Hepatocyte (in vitro differentiated cells): ENCODE measurements at places on chromosomes 6 and 20. TPM values are rescaled to one million over a fixed set of nuclear protein-coding genes. Genes with fewer than 3 reads are reported as not detected.

DNA sequence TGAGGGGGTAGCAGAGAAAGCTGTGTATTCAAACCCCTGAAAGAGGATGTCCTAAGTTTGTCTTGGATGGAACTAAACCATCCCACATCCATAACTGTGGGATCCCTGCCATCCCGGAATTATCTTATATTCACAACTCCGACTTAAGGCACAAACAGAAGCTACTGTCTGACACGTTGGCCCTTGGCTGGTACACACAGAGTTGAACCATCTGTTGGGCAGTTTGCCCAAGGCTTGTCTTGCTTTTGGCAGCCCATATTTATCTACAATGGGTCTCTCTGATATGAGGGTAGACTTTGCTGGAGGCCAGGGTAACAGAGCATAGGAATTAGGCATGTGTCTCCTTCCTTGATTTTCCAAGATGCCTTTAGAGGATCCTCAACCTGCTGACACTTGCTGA, 116.6 kb upstream of the PROKR2 start:
- DNase-seq: no peak

DAAM2 gene
- 8.3 and 11.7 TPM in 2 replicates for polyA plus RNA-seq

MEP1A gene
- polyA plus RNA-seq: 38.9 and 62.8 TPM in 2 replicates

DNA sequence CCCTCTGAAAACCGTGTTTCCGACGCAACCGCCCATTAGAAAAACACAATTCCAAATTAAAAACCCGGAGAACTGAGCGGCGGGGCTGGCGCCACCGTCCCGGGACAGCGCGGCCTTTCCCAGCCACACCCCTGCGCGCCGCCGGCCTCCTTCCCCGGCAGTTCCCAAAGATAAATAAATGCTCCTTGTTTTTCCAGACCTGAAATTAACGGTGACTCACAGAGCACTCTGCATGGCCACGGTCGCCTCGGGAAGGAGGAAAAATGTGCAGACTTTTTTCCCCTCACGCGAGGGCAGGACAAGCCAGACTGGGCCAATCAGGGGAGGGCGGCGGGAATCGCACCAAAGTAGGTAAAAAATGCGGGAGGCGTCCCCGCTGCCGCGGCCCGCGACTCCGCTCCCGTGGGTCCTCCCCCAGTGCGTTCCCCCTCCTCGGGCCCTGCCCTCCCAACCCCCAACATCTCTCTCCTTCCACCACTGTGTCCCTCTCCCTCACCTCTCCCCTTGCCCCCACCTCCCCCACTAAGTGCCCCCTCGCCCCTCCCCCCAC, 828 bp upstream of the DSTN start:
- DNase-seq: peak; percentile 93

DNA sequence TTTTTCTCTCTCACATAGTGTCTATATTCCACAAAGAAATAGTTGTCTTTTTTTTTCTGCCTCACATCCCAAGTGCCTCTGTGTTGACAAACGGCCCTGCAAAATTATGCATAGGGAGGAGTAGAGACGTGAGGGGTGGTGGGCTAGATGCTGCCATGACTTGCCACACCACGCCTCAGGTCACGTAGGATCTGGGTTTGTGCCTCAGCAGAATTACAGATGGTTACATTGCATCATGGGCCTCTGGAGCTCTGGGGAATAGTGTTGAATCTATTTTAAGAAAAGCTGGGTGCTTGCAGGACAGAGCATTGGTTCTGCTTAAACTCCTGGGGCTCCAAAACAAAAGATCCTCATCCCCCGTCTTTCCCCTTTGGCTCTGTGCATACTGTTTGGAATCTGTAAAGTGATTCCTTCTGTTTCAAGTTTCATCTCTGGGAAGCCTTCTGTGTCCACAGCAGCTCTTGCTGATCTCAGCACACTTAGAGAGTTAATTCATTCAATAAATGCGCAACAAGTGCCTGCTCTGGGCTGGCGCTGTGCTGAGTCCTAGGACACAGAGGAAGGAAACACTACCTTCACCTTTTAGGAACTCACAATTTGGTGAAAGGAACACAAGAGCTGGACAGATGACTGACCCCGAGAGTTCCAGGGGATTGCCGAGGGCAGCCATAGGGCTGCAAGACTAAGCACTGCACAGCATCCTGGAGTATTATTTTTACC, 2.4 kb downstream of the FANCE start:
- no peak for DNase-seq

DNA sequence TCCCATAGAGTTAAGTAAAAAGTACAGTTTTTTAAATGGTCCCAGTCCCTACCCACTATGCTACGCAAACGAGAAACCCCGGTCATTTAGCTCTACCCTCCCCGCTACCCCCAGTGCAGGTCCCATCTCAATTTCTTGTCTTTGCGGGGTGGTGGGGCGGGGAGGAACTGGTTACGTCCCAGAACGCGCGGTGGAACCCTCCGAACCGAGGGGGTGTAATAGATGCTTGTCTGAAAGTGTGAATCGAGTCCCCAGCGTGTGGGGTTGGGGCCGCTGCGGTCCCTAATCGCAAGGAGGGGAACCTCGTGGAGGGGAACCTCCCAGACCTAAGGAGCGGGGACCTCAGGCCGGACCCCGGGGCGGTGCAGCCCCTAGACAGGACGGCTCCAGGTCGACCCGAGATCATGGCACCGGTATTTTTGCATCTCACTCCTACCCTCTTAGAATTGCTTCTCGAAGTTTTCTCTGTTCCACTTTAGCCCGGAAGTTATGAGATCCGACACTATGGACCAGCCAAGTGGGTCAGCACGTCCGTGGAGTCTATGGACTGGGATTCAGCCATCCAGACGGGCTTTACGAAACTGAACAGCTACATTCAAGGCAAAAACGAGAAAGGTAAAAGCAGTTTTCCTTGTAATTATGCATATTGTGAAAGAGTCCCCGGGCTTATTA, 779 bp downstream of the HEBP2 start:
- peak; percentile 39 for DNase-seq

- DNase-seq: no peak
Measured at GRCh38 chr6:42380228-42380979, 71.3 kb downstream of the TRERF1 start.

GRCh38 chr20:37816003-37816402, 86.9 kb upstream of the VSTM2L start:
- no peak for DNase-seq

DNA sequence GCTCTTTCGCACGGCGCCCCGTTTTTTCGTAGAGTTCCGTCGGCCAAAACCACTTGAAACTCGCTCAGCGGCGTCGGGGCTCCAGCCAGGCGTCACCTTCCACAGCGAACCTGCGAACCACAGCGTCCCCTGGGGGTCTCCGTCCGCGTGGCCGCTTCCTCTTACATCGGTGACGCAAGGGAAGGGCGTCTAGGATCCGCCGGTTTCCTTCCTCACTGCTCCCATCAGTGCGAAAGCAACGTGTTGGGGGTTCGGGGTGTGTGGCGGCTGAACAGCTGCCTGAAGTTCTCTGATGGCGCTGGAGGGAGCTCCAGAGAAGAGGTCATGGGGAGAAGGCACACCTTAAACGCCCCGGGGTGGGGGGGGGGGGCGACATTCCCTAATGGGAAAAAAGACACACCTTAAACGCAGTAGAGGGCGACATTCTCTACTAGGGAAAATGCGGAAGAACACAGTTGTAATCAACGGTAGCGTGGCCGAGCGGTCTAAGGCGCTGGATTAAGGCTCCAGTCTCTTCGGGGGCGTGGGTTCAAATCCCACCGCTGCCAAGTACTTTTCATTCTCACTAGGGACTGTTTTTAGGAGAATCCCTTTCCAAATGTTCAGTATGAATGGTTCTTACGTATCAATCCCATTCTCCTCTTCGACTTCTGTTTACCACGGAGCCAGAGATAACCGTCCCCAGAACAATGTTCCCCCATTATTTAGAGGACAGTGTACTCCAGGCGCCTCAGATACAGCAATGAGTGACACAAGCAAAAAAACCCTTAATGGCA, 16.4 kb downstream of the ZNF311 start:
- DNase-seq: peak; percentile 90

GRCh38 chr6:44829836-44830235, 442.3 kb downstream of the CDC5L start:
- no peak for DNase-seq

SLC35D3 gene
- polyA plus RNA-seq: 0.12 TPM in 1 of 2 replicates, not detected in the other

GRCh38 chr6:107867302-107867615, 43.1 kb upstream of the SCML4 start:
- no peak for DNase-seq

EYS gene
- polyA plus RNA-seq: 0.68 and 0.80 TPM in 2 replicates

ASCC3 gene
- polyA plus RNA-seq: 34.0 and 42.3 TPM in 2 replicates

DNA sequence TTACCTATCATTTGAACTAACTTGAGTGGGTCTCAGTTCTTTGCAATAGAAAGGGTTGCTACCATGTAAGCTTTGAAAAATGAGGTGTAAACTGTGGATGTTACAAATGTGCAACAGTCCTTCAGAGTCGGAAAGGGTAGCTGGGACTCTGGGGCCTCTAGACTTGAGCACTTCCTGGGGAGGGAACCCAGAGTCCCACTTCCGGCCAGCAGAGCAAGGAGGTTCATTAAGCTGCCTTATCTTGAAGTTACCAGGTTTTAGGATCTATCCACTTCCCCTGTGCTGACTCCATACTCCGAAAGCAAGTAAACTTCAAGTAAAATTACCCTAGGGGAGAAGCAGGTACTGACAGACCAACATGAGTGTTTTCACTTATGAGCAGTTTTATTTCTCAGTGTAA, 9.4 kb downstream of the TRIM10 start:
- no peak for DNase-seq

DNA sequence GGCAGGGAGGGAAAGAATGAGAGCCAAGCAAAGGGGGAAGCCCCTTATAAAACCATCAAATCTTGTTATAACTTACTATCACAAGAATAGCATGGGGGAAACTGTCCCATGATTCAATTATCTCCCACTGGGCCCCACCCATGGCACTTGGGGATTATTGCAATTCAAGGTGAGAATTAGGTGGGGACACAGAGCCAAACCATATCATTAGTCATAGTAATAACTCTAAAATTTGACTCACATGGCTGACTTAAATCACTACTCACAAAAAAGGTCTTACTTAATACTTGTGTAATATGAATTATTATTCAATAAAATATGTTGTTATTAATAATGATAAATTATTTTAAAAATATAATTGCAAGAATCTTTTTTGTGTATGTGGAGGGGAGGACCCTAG, 178.1 kb upstream of the TCF21 start:
- no peak for DNase-seq

NR2E1 gene
- polyA plus RNA-seq: not detected in 2 replicates

KCNK15 gene
- polyA plus RNA-seq: 3.1 and 4.3 TPM in 2 replicates

RUNX2 gene
- polyA plus RNA-seq: 1.0 and 1.9 TPM in 2 replicates

- DNase-seq: no peak
Measured at GRCh38 chr6:46201702-46202101, 30.9 kb upstream of the ENPP5 start.

TAAR8 gene
- not detected in 2 replicates for polyA plus RNA-seq

IRF4 gene
- polyA plus RNA-seq: 0.02 TPM in 1 of 2 replicates, not detected in the other

DNA sequence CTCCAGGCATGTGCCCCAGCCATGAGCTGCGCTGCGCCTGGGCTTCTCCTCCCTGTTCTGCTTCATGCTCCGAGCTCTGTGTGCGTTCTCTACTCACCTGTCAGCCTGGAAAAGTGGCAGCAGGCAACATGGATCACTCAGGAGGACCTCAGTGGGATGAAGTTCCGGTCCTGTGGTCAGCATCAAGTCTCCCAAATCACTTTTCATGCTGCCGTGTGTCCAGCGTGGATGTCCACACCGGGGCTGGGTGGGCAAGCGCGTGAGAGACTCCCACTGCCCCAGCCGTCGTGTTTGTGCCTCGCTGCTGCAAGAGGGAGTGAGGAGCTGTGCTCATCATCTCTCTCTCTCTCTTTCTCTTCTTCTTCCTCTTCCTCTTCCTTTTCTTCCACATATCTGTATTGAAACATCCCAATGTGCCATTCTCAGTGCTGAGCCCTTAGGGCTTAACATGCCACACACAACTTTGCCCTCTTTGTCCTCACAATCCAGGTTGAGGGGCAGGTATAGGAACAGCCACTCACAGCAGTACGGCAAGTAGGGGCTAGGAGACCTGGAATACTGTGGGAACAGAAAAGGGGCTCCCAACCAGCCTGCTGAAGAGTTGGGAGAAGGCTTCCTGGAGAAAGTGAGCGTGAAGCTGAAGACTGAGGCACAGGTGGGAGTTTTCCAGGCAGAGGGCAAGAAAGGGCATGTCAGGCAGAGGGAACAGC, 3.8 kb upstream of the PDYN start:
- no peak for DNase-seq

GRCh38 chr20:59866338-59866737, 67.1 kb downstream of the SYCP2 start:
- no peak for DNase-seq

TCP11 gene
- polyA plus RNA-seq: not detected in 2 replicates

PROCR gene
- polyA plus RNA-seq: 9.0 and 14.1 TPM in 2 replicates

SCGN gene
- polyA plus RNA-seq: 14.2 and 33.0 TPM in 2 replicates

DNA sequence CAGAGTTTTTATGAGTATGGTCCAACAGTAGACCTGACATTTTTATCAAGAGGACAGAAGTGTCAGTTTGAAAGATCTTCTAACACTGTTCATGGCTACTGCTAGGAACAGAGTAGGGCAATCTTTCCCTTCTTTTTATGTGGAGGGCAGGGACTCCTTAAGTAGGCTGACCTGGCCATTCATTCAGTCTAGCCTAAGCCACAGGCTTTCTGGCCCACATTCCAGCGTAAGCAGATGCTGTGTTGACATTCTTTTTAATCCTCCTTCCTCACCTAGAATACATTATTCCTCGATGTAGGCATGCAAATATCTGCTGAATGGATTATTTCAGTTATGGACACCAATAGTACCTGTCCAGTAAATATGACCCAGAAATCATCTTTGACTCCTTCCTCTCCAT, 188.3 kb downstream of the ATXN1 start:
- DNase-seq: no peak

GRCh38 chr20:51532577-51533191, 9.8 kb downstream of the NFATC2 start:
- no peak for DNase-seq

TPD52L2 gene
- 93.8 and 98.1 TPM in 2 replicates for polyA plus RNA-seq

MYCT1 gene
- 0.05 and 0.72 TPM in 2 replicates for polyA plus RNA-seq

BPIFB4 gene
- polyA plus RNA-seq: not detected in 2 replicates

DNA sequence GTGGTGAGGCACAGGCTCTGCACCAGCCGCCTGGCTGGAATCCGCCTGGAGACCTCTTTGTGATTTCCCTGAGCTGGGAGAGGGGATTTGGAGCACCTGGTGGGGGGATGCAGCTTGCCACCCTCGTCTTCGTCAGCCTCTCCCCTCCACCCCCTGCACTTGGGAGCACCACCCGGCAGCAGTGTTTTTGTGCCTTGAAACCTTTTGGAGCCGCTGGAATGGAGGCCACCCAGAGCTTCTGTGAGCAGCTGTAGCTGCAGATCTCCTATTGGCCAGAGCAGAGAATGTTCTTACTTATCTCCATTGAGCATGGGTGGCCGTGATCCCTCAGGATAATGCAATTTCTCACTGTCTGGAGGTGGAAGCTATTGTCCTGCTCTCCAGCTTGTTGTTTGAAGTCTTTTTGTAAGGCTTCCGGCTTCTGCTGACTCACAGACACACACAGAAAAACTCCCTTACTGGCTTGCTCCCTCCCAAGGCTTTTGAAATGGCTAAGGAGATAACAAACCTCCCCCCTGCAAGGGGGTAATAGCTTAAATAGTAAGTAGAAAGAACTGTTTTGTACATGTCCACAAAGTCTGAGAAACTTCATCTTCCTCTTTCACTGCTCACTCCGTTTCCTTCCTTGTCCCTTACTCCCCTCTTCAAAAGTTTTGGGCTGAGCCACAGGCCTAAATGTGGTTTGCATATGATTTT, 271.2 kb downstream of the PRL start:
- peak; percentile 35 for DNase-seq
